ENCODE measurements at places on chromosomes 16 and 17.

DNA sequence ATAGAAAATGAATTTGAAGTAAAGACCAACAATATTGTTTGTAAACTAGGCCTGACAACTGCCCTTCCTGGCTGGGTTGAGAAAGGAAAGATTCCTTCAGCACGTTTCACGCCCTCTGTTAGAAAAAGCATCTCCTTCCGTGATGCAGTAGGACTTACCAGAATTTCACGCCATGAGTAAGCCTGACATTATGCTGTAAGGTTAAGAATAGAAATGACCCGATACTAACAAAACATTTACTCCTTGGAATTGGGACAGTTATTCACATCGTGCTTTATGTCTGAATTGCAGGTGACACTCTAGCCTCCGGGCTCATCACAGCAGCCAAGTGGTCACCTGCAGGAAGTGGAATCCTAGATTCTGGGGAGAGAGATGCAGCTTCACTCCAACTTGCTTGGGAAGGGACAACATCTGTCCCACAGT lies 17.5 kb downstream of the MARCHF10 start:
- peak; percentile 74 for DNase-seq

- DNase-seq = no peak
These were observed 257.6 kb downstream of the CDH13 start for GRCh38 chr16:82884320-82884898.

DNA sequence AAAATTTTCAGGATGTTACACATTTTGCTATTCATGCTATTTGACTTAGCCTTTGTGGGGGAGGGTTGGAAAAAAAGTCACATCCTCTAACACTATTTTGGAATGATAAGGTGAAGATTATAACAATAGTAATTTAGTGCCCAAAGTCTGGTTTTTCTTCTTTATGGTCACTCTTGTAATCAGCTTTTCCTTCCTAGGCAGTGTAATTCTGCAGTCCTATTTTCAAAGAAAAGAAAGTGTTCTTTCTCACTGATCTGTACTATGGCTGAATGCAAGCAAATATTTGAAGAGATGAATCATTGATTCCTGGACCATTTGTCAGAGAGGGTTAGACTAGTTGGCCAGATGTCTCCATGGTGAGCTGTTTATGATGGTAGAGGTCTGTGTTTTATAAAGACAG lies 8.4 kb downstream of the RSPRY1 start:
- peak; percentile 64 for DNase-seq

DNA sequence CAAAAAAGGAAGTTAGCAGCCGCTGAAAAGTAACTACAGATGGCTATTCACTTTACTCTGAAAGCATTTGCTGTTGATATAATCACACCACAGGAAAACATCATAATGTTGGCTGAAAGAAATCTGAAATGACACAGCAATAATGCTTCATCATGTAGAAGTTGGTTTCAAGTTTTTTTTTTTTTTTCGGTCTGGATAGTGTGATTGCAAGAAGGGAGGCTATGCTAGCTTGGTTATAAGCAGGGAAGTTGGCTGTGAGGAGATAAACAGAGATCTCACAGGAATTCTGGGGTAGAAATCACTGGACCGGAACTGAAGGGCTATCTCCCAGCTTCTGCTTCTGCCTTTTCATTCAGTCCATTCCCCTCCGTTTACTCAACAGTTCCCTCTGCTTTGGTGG lies 57.9 kb downstream of the MYO1D start:
- DNase-seq = no peak

GRCh38 chr16:3444032-3444388 lies 530 bp downstream of the NAA60 start:
- peak; percentile 28 for DNase-seq

DNA sequence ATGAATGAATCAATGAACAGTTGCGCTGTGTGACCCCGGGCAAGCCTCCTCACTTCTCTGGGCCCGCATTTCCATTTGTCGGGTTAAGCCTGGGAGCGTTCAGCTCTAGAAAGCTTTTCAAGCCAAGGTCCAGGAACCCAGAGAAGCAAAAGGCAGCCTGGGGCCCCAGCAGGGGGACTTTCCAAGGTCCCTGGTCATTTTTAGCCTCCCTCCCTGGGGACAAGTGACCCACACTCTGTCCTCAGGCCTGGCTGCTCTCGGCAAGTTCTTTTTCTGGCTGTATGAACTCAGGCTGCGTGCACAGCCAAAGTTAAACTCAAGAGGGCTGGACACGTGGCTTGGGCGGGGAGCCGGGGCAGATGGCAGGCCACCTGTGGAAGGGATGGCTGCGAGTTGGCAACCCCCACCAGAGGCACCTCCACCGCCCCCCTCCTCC lies 41.4 kb upstream of the CIBAR2 start:
- no peak for DNase-seq

DNA sequence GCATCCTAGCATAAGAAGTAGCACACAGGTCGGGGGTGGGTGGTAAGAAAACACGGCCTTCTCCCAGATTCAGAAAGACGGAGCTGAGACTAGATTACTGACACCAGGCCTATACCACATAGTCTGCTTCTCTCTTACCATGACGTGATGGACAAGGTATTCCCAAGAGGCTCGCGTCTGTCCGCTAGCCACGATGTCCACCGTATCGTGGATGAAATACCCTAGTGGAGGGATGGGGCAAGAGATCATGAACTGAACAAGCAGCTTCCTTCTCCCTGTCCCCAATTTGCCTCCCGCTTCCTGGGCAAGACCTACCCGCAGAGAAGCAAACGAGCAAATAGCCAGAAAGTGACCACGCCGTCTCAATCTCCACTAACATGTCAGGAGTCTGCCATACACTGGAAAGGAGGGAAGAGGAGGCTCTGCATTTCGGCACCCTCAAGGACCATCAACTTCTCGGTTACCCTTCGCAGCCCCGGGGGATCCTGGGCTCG lies 820 bp downstream of the TLCD1 start:
- peak; percentile 74 for DNase-seq

- peak; percentile 91 for DNase-seq
These were observed 44.5 kb downstream of the LAT start for GRCh38 chr16:29029168-29029994.

DNA sequence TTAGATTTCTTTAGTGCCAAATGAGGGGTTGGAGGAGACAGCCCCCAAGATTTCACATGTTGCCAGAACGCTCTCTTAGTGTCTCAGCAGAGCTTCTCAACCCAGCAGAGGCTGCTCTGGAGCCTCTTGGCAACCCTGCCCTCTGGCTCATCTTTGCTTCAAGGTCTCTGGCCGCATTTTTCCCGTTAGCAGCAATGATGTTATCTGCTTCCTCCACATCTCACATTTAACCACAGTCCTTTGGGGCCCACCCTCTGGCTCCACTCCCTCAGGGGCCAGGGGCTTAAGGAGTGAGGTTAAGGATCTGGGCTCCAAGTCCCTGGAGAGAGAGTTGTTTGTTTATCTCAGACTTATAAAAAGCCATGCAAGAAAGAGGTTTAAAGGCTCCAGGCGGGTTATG lies 3.3 kb upstream of the XYLT1 start:
- peak; percentile 54 for DNase-seq

- DNase-seq = no peak
These were observed 28.2 kb upstream of the PSMD7 start for GRCh38 chr16:74268372-74268782.

DNA sequence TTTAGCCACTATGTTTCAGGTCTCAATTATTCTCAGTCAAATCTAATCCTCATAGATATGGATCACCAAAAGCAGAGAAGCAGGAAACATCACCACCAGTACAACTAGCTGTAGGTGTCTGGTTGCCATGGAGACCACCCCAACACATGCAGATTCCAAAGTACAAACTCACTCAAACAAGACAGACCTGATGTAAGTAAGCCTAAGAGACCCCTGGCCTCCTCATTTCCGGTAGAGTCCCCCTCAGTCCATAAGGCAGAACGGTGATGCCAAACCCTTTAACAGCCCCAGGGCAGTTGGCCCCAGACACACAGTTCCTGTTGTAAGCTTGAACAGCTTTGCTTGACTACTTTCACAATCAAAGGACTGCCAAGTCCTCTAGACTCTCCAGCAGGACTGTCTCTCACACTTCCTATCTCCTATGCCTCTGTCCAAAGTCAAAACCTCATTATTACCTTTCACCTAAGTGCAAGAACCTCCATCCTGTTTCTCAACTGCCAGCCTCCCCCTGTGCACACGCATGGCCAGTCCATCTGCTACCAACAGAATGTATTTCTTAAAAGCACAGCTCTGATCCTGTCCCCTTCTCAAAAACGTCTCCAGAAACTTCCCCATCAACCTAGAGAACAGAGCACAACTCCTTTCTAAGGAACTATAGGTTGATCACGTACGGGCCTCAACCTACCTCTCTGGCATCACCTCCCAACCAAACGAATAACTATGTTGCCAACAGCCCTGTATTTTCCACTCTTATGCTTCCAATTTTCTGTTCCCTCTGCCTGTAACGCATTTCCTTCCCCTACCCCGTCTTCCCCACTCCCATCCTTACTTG lies 23.9 kb downstream of the SLC39A11 start:
- DNase-seq = peak; percentile 83

GRCh38 chr16:71542377-71542776 lies 16.2 kb downstream of the CHST4 start:
- DNase-seq = peak; percentile 44

DNA sequence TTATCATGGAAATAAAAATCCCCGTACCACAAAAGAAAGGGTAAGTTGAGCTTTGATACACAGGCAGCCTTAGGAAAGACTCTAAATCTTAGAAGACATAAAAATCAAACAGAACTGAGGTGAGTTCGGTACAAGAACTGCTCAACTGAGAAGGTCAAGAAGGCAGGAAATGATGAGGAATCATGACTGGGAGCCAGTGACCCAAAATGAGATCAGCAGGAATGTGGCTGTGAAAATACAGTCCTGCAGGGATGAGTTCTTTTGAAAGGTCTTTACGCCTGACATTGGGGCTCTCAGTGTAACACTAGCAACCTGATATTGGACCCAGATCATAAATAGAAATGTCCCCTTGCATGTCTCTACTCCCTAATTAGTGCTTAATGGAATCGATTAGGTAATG lies 56.3 kb upstream of the CDH11 start:
- DNase-seq = peak; percentile 30

- DNase-seq = no peak
These were observed 155.2 kb upstream of the EEF2KMT start for GRCh38 chr16:5252791-5253190.

DNA sequence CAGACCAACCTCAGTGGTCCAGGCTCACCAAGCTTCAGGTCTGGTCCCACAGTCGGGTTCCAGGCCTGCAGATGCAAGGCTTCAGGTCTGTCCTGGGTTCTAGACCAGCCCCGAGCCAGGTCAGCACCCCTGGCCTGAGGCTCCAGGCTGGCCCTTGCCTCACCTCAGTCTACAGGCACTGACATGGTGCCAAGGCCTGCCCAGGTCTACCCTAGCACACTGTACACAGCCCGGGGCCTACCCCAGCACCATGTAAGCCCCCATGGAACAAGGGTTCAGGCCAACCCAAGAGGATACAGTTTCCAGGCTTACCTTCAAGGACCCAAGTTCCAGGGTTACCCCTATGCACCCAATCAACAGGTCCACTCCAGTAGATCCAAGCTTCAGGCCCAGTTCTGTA lies 26.8 kb downstream of the ZFP1 start:
- DNase-seq = no peak

DNA sequence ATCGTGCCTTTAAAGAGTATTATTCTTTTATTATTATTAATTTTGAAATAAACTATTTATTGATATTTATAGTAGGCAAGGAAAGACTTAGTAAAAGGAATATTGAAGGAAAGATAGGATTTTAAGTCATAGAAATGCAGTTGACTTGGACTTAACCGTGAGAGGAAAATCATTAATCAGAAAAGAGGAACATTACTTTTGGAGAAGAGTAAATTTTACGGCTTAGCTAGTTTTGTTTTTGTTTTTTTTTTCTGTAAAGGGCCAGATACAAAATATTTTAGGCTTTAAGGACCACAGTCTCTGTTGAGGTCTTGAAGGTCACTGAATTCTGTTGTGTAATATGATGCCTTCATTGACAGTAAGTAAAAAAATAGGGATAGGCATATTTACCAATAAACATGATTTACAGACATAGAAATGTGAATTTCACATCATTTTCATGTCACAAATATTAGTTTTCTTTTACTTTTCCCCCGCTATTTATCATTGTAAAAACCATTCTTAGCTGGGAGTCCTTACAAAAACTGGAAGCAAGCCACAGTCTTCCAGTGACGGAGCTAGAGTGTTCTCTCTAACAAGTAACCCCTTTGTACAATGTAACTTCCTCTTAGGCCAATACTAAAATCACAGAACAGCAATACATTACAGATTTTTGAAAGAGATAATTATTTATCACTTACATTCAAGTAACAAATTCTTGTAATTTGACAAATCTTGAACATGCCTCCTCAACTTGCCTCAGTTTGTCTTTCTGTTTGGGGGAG lies 2.3 kb upstream of the KCNJ16 start:
- no peak for DNase-seq

DNA sequence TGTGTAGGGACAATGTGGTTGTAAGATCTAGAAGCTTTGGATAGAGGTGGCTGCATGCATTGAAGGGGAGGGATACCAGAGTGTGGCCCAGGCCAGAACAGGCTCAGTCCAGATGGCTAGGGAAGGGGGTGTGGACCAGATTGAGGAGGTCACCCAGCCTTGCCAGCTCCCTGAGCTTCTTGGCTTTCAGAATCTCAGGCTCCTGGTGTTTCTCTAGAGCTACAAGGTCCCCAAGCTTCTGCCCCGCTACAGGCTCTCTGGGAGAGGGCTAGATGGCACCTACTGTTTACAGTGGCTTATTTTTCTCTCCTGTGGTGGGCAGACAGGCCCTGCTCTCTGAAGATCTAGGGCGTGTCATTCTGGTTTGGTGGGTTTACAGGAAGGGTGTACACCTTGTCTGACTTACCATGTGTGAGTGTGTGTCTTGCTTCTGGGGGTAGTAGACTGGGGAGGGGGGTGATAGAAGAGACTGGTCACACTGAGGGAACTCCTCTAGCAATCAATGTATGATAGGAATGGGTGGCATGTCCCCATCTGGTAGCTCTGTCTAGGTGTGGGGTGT lies 1.1 kb downstream of the RARA start:
- DNase-seq = no peak

DNA sequence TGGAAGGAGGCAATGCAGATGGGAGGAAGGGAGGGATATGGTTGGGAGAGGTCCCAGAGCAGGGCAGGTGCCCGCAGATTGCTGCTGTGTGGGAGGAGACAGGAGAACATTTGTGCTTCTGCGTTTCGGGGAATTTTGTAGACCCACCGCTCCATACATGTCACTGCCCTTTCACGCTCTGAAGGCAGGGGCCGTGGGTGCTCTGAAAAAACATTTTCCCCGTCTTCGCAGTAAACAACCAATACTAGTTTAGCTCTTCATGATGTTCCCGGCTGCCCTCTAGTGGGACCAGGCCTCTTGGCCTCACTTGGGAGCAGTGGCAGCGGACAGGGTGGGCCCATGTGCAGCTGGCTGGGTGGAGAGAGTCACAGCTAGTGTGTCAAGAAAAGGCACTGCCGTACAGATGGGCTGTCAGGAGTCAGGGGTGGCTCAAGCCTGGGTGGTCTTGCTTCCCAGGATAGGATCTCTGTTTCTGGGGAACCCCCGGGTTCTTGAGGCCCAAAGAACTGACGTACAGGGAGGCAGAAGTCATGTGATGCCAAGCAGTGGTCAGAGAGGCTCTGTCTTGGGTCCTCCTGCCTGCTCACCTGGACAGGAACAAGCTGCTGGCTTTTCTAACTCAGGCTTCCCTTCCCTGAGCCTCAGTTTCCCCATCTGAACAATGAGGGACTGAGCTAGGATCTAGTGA lies 46.5 kb upstream of the CPNE2 start:
- no peak for DNase-seq
